WTC11 (cell line): ENCODE measurements at places on chromosomes 1 and 21. TPM values are rescaled to one million over a fixed set of nuclear protein-coding genes. Genes with fewer than 3 reads are reported as not detected.
A peak's percentile ranks its signal among the peaks of the same experiment; 100 is the strongest.

NEK2 gene
- total RNA-seq: 22.7 to 25.2 TPM (median 23.5 TPM) in 3 replicates

NUP210L gene
- 0.02 to 0.09 TPM in 2 of 3 replicates, not detected in the other for total RNA-seq

S100A9 gene
- total RNA-seq: 0.33 to 0.37 TPM in 2 of 3 replicates, not detected in the other

MSH4 gene
- 0.27 to 0.33 TPM (median 0.30 TPM) in 3 replicates for total RNA-seq

DNA sequence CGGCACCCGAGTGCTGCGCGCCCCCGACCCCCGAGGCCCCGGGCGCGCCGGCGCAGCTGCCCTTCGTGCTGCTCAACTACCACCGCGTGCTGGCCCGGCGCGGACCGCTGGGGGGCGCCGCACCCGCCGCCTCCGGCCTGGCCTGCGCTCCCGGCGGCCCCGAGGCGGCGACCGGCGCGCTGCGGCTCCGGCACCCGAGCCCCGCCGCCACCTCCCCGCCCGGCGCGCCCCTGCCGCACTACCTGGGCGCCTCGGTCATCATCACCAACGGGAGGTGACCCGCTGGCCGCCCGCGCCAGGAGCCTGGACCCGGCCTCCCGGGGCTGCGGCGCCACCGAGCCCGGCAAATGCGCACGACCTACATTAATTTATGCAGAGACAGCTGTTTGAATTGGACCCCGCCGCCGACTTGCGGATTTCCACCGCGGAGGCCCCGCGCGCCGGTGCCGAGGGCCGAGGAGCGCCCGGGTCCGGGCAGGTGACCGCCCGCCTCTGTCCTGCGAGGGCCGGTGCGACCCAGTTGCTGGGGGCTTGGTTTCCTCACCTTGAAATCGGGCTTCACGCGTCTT, 49.0 kb downstream of the SIM2 start:
- peak overlapping the region; percentile 70 for H3K4me3 ChIP-seq
- H3K27me3 ChIP-seq: peaks cover 37% of the 10 kb centered on the region

DNA sequence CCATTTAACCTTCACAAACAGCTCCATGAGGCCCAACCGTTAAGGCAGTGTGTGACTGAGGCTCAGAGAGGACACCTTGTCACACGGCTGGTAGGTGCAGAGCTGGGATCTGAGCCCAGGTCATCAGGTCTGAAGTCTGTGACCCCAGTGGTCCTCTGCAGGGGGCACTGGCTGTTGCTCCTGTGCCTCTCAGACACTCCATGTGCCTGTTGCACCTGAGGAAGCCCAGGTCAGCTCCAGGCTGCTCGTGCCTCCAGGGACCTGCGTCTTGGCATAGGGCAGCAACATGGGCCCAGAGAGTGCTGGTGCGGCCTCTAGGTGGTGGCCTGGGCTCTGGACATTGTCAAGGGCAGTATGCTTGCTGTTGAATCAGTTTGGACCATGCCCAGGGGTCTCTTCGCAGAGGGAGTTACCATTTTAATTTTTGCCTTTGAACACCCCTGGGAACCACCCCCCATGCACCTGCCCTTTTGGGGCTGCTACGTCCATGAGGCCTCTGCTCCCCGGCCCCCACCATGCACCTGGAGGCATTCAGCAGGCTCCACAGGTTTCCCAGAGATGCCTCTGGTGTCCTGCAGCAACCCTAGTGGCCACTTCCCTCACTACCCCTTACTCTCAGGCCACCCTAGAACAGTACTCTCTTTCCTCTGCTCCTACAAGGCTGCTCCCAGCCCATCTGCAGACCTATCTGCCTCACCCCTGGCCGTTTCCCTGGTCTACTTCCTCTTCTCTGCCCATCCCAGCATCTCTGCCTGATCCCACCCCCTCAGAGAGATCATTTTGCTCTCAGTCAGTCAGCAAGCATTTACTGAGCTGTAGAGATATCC, 25.2 kb upstream of the EPS8L3 start:
- no peak overlapping the region for H3K27ac ChIP-seq
- H3K4me1 ChIP-seq: peaks cover 34% of the 10 kb centered on the region
- no peaks in the 10 kb centered on the region for H3K36me3 ChIP-seq
- H3K27me3 ChIP-seq: peaks cover 4% of the 10 kb centered on the region; the same call in 1 of the 2 replicates
- H3K4me3 ChIP-seq: no peak overlapping the region
- DNase-seq: peak; percentile 58

GRCh38 chr1:209480345-209480744, 103.2 kb upstream of the CAMK1G start:
- peaks cover 9% of the 10 kb centered on the region for H3K27me3 ChIP-seq
- no peak overlapping the region for H3K27ac ChIP-seq
- H3K4me1 ChIP-seq: peaks cover 2% of the 10 kb centered on the region
- no peak overlapping the region for H3K4me3 ChIP-seq
- H3K36me3 ChIP-seq: peaks cover 3% of the 10 kb centered on the region

DNA sequence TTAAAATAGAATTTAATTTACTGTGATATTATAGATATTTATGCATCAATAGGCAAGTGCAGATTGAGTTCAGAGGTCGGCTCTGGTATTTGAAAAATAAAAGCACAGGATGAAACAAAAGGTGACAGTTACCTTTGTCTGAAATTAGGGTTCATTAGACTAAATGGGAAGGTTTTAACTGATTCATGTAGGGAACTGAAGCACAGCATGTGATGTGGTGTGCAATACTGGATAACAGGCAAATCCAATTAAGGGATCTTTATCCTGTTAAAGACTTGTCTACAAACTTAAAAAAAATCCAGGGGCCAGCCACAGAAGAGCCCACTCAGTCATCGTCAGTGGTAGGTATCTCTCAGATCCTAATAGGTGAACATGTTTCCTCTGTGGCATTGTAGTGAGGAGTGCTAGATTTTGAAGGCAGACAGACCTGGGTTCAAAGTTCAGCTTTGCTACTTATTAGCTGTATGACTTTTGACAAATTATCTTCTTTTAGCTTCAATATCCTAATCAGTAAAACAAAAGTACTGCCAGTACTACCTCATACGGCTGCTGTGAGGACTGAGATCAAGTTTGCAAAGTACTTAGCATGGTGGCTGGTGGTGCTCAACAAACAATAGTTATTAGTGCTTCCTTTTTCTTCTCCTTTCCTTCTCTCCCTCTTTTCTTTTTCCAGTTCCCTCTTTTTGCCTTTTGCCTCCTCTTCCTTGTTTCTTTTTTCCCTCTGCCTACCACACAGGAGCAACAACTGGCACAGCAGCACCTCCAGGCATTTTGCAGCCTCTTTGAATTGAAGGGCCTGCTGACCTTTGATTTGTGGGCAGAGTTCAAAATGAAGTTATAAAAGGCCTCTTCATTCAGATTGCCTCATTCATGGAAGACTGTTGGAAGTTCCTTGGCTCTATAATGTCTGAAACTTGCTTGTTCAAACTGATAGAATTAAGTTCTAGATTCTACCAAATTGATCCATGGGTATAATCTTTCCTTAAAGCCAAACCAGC, 44.9 kb upstream of the FOXD3 start:
- no peak overlapping the region for H3K4me3 ChIP-seq
- H3K27ac ChIP-seq: no peak overlapping the region
- no peak for DNase-seq
- peaks cover 15% of the 10 kb centered on the region for H3K4me1 ChIP-seq
- no peaks in the 10 kb centered on the region for H3K36me3 ChIP-seq
- H3K27me3 ChIP-seq: no peaks in the 10 kb centered on the region
